ENCODE measurements at places on chromosomes 3 and 15.
A peak's percentile ranks its signal among the peaks of the same experiment; 100 is the strongest.

GRCh38 chr3:2697589-2697988, 412.6 kb downstream of the IL5RA start:
- DNase-seq = no peak

DNA sequence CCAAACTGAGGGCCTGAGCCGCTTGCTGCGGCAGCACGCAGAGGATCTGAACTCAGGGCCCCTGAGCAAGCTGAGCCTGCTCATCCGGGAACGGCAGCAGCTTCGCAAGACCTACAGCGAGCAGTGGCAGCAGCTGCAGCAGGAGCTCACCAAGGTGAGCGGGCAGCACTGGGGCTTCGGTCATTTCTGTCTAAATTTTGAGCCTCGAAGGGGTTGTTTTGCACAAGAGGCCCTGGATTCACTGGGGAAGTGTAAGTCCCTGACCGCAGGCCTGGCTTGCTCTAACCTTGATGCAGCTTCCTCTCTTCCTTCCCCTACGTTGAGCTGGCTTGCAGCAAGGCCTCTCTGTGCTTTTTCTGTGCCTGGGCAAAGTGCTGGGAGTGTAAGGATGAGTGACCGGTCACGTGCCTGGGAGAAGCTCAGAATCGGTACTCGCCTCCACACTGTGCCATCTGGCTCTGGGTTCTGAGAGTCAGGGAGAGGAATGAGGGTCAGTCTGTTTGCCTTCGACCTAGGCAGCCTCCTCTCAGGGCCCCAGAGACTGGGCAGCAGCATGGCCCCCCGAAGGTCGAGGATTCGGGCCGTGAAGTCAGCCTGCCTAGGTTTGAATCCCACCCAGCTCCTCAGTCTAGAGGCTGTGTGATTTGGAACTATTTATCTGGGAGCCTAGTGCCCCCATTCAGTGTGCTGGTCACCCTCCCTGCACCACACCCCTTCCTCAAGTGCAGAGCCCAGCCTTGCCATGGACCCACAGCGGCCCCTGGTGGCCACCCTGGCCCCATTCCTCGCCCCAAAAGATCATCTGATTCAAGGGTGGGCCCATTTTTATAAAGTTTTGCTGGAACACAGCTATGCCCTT, 1.4 kb downstream of the FES start:
- DNase-seq = peak; percentile 69

DNA sequence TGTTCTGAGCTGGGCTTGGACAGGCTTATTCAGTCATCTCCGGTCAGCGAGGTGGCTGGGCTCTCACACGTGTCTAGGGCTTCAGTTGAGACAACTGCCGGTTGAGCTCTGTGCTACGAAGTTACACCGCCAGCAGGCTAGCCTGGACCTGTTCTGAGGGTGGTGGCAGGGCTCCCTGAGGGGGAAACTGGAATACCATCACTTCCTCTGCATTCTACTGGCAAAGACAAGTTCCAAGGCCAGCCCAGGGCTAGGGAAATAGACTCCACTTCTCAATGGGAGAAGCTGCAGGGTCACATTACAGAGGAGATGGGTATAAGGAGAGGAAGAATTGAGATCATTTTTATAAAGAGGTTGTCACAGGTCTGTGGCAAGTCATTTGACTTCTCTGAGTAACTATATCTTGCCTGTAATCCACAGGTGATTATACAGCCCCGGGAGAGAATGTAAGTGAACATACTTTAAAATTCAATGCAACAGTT, 106.8 kb upstream of the IL12A start:
- no peak for DNase-seq

DNA sequence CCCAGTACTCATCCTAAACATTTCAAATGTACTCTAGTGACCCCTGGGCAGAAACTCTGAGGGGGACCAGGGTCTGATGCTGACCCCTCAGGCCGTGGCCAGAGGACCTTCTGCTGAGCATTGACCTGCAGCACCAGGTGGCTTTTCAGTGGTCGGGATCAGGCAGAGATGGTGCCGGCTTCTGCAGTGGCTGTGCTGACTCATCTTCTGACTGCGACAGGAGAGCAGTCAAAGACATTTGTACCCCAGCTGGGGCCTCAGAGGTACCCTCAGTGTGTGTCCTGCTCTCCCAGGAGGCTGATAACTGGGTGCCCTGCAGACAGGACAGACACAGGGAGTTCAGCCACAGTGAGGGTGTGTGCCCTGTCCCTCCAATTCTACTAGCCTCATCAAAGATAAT, 36.6 kb upstream of the IQCF6 start:
- no peak for DNase-seq

GRCh38 chr3:78912259-78912658, 855.5 kb downstream of the ROBO1 start:
- no peak for DNase-seq

DNA sequence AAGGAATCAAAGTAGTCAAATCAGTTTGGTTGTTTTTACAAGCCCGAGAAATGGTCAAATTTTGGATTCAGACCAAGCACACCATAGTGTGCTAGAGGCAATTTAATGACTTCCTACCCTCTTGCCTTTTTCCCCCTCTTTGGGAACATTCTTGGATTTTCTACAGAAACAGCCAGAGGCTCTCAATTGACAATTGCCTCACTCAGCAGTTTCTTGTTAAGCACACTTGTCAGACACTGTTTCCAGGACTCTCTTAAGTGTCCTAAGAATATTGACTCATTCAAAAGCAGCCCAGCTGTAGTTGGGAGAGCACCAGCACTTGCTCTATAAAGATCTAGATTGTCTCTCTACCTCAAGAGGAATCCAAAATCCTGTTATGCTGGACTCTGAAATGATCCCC, 1.5 kb upstream of the SLC35G2 start:
- no peak for DNase-seq

GRCh38 chr3:135458541-135459322, 506.8 kb upstream of the PPP2R3A start:
- DNase-seq = no peak

- DNase-seq = no peak
Measured at GRCh38 chr3:11331101-11331500, 58.9 kb downstream of the ATG7 start.

- no peak for DNase-seq
Measured at GRCh38 chr15:76953913-76954312, 22.4 kb downstream of the RCN2 start.

DNA sequence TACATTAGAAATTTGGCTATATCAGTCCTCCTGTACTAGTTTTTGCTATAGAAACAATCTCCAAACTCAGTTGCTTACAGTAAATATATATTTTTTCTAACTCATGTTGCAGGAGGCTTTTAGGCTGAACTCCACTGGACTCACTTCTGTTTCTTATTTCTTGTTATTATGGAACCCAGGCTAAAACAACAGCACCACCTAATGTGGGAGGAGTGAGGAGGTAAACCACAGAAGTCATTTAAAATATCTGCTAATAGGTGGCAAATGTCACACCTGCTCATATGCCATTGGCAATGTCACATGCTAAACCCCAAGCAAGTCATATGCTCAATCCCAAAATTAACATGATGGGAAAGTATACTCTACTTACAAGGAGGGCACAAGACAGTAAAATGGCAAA, 462.2 kb downstream of the PLOD2 start:
- no peak for DNase-seq

Measured in activated CD4-positive, alpha-beta T cell treated with anti-CD3 and anti-CD28 coated beads for 1 hour (primary cell).